HTR-8/SVneo (cell line): ENCODE measurements at places on chromosomes 2 and 18.

- DNase-seq: no peak
Observed at GRCh38 chr2:1136846-1137245, 186.2 kb downstream of the SNTG2 start.

DNA sequence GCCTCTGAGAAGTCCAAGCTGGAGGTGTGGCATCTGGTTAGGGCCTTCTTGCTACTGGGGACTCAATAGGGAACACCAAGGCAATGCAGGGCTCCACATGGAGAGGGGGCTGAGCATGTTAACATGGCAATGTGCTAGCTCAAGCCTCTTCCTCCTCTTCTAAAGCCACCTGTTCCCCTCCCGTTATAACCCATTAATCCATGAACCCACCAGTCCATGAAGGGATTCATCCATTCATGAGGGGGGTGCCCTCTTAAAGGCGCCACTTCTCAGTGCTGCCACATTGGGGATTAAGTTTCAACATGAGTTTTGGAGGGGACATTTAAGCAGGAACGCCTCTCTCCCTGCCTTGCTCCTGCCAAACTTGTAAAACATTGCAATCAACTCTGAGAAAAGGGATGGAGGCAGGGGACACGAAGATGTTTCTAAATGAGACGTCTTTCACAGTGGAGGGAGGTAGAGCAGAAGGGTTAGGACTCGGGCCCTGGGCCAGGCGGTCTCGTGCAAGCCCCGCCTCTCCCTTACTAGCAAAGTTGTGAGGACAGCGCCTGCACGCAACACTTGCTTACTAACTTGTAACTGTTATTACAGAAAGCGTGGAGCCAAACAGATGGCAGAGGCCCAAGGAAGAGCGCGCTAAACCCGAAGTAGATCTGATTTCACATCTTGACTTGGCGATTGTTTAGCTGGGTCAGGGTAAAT lies 118.2 kb upstream of the ZNF516 start:
- no peak for DNase-seq

GRCh38 chr2:177474301-177474700 lies 81.7 kb downstream of the AGPS start:
- no peak for DNase-seq

- DNase-seq: no peak
Observed at GRCh38 chr2:218961651-218962570, 2.4 kb downstream of the CDK5R2 start.

DNA sequence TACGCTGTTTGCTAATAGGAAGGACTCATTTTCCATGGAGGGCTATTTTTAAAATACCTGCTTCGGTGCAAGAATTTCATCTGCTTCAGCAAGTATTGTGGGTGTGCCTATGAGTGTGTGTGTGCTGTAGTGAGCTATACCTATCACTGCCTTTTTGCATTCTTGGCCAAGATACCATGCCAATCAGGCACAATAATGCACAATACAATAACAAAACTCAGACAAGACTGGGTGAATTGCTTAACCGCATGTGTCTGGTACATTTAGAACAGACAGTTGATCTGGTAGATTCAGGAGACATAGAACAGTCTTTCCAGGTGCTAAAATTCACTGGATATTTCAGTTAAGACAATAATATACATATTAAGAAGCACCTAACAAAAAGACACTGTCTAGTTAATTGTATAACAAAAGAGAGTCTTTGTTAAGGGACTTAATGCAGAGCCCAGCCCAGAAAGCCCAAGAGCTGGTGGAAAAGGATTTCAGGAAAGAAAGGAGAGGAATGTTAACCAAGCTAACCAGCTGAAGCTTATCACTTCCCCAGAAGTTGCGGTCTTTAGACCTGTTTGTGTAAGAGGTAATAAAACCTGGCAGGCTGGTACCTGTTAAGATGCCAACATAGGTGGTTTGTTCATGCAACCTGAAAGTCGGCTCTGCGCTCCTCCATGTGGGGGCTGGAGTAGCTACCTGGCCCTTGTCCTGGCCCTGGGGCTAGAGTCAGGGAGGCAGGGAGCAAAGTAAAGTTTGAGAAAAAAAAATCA lies 153.3 kb upstream of the RBMS1 start:
- DNase-seq: no peak

GRCh38 chr2:182718459-182718858 lies 2.4 kb downstream of the DNAJC10 start:
- DNase-seq: no peak

DNA sequence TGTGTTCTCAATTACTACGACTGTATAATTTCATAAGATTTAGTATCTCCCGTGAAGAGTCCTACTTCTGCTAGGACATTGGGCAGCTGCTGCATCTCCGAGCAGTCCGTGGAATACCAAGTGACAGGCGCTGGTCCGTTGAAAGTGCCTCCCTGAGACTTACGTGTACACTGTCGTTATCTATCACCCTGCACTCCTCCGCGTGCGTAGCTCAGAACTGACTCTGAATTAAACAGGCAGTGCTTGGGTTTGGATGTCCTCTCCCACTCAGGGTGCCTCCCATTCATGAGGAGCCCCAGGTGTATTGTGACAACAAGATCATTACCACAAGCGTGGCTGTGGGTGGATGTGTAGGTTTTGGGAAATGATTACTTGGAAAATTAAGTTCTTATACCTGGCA lies 148.4 kb downstream of the SH3RF3 start:
- DNase-seq: no peak
